ENCODE measurements at places on chromosomes 6 and 20.

GRCh38 chr6:136025736-136026135, 174.2 kb downstream of the PDE7B start:
- no peak for DNase-seq

- DNase-seq: no peak
These were observed 968.4 kb upstream of the SLC35B3 start for GRCh38 chr6:9403736-9404135.

GRCh38 chr6:43910638-43911353, 140.8 kb downstream of the VEGFA start:
- DNase-seq: no peak

- no peak for DNase-seq
These were observed 165.0 kb upstream of the POU3F2 start for GRCh38 chr6:98669371-98669770.

- no peak for DNase-seq
These were observed 24.1 kb upstream of the HINT3 start for GRCh38 chr6:125932451-125932795.
